T47D (cell line): ENCODE measurements at places on chromosomes 3 and 15.

DNA sequence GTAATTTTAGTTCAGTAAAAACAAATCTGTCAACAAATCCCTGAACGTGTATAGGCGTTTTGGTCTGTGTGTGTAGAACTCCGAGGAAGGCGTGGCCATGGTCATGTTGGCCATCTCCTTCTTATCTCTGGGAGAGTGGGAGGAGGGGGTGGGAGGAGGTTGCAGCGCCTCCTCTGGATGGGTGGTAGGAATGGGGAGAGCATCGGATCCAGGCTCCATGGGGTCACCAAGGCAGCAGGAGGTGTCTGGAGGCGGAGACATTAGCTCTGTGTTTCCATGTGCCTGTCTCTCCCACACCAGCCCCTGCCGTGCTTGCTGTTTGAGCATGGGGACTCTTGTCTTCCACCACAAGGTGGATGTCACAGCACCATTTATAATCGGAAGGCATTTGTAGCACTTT lies 34.5 kb upstream of the TRPM1 start:
- DNase-seq, result no peak

GRCh38 chr3:124273651-124274050 lies 281.7 kb upstream of the ROPN1 start:
- no peak for DNase-seq

- DNase-seq, result no peak
These were observed 22.6 kb upstream of the RAD18 start for GRCh38 chr3:8985876-8986275.

DNA sequence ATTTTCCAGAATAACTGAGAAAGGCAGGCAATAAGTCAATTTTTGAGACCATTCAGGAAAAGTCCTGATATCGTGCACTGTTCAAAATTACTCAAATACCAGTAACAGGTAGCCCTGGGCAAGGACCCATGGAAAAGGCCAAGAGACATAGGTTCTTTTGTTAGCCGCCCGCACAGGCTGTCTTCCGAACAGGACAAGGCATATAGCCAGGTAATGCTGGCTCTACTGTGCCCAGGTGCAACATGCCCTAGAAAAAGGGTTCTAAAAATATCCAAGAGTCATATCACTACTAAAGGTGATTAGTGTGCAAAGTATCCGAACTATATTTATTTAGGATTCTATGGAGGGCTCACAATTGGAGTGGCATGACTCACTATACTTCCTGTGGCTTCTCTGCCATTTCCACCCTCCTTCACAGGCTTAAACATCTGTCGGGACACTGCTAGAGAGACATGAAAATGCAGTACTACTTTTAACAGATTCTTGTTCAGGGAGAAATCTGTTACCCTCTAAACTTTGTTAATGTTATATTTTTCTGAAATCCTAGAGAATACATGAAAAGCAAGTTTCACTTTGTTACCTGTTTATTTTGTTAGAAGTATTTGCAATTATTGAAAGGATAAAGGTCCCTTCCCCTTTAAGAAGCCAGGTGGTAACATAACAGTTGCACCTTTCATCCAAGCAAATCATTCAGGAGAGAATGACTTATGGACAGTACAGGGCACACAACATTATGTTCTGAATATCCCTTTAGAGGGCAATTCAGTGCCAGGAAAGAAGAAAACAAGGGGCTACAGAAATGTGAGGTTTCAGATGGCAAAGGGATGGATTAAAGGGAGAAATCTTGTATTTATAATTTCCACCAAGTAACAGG lies 293.3 kb upstream of the THBS1 start:
- no peak for DNase-seq

DNA sequence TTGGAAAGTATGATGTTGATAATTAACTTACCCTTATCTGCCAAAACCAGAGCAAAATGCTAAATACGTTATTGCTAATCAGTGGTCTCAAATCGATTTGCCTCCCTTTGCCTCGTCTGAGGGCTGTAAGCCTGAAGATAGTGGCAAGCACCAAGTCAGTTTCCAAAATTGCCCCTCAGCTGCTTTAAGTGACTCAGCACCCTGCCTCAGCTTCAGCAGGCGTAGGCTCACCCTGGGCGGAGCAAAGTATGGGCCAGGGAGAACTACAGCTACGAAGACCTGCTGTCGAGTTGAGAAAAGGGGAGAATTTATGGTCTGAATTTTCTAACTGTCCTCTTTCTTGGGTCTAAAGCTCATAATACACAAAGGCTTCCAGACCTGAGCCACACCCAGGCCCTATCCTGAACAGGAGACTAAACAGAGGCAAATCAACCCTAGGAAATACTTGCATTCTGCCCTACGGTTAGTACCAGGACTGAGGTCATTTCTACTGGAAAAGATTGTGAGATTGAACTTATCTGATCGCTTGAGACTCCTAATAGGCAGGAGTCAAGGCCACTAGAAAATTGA lies 59.7 kb downstream of the DCUN1D1 start:
- no peak for DNase-seq

- no peak for DNase-seq
These were observed 8.9 kb downstream of the ABI3BP start for GRCh38 chr3:100984308-100984707.

DNA sequence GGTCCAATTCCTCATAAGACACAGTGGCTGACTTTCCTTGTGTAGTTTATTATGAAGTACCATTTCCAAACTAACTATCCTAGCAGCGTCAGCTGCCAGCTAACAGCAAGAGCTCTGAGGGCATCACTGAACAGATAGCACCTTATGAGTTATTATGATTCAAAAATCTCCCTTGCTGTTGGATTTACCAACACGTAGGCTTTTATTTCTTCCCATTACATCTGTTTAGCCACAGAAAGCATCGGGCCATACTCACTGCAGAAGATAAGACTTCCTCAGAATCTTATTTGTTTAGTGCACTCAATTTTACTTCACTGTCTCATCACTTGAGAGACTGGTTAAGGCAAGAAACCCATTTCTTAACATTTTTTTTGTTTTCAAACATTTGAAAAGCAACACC lies 16.2 kb downstream of the CLDN1 start:
- no peak for DNase-seq

- DNase-seq, result no peak
These were observed 337.2 kb upstream of the ZNF385D start for GRCh38 chr3:22088204-22088603.

GRCh38 chr15:41847981-41848380 lies 9.3 kb downstream of the PLA2G4B start:
- no peak for DNase-seq

DNA sequence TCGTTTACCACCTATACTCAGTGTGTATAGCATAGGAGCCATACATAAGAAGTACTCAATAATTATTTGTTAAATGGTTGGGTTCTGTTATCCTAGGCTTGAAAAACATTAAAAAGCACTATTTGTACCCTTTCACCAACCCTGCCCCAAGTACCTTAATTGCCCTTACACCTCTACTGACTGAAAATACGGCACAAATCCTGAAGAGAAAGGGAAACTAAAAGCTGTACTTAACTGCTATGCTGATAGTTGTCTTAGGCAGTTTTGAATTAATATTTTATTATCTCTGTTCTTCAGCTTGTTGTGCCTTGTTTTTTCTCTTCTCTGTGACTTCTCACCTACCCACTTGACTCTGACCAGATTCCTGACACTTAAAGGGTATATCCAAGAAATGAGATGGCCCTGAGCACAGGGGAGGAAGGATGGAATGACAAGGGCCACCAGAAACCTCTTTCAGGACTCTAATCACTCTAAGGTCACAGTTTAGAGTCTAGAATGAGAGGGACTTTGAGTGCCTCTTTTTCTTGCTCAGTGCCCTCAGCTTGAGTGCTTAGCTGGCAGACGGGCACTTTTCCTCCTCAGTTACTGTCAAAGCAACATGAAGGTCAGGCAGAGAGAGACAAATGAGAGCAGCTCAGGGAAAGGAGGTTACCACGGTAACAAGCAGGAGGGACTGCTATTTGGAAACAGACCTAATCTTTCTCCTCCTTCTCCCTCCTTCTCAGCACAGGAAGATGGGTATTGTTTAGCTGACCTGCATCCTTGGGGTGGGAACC lies 136.5 kb downstream of the ZNF609 start:
- DNase-seq, result no peak

GRCh38 chr15:70588613-70589012 lies 174.7 kb downstream of the UACA start:
- no peak for DNase-seq

- no peak for DNase-seq
These were observed 8.0 kb downstream of the AQP9 start for GRCh38 chr15:58146211-58146610.

DNA sequence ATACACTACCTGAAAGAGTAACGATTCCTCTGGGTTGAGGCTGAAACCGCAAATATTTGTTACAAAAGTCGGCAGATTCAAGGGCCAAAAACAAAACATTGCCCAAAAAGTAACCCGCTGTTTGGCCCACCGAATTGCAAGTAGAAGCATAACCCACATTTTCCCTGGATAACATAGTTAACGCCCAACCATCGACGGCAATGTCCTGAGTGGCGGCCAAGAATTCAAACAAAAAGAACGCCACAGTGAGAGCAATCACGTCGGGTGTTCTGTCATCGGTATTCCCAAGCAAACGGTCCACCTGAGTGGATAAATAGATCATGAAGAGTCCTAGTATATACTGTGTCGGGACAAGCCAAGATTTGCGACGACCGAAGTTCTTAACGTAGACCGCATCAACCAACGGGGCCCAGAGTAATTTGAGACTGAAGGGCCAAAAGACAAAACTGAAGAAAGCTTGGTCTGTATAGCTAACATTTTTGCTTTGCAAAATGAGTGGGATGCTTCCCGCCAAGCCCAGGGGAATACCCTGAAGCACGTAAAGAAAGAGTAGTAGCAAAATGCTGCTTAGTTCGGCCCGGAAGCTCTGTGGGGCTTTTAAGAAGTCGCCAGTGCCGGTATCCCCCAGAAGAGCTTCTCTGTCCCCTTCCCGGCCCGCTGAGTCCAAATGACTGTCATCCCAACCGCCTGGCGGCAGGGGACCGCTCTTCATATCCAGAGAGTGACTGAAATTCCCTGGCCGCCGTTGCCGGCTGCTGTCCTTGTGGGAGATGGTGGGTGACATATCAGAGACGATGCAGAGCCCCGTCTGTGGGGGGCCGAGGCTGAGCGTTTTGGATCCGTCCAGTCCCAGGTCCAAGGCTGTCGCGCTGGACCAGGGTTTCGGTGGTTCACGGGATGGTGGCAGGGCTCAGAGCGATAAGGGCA lies 750 bp downstream of the SLC33A1 start:
- peak; percentile 33 for DNase-seq

DNA sequence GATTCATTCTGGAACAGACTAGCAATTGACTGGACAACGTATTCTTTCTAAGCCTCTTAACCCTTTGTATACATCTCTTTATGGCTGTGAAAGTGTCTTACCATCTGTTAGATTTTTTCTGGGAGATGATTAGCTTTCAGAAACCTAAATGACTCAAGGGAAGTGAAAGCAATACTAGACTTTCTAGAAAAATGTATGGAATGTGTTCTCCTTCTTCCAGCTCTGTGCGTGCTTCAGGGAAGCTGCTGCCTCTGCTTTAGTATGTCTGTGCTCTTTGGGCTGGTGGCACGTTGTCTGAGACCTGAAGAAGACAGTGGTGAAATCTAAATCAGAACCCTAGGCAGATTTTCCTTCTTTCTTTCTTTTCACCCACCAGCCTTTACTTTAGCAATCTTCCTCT lies 89.5 kb downstream of the ITPR1 start:
- DNase-seq, result no peak

GRCh38 chr3:51371943-51372557 lies 13.0 kb upstream of the MANF start:
- DNase-seq, result peak; percentile 23

DNA sequence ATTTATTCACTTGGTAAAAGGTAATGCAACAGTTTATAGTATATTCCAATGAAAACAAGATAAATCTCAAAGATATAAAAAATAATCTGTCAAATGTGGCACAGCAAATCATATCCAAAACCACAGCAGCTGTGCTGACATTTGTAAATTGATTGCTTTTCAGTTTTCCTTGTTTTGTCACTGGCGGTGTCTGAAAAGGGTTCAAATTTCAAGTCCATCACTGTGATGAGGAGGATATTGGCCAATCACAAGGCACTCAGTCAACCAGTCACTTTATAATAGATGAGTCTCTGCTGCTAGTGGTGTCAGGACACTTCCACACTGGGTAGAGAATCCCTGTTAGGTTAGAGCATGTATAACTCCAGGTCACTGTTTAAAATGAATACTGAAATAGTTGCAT lies 154.8 kb downstream of the SLC9A9 start:
- peak; percentile 29 for DNase-seq

DNA sequence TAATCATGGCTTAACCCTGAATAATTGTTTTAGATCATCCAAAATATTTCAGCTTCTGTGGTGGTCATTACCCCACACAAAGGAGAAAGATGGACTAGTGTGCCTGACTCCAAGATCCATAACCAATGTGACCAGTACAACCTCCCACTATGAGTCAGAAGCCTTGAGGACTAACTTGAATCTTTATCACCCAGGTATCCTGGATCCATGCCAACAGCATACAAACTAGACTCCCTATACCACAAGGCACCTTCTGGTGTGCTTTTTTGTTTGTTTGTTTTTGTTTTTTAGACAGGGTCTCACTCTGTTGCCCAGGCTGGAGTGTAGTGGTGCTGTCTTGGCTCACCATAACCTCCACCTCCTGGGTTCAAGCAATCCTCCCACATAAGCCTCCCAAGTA lies 317.7 kb downstream of the VPS13C start:
- DNase-seq, result no peak

DNA sequence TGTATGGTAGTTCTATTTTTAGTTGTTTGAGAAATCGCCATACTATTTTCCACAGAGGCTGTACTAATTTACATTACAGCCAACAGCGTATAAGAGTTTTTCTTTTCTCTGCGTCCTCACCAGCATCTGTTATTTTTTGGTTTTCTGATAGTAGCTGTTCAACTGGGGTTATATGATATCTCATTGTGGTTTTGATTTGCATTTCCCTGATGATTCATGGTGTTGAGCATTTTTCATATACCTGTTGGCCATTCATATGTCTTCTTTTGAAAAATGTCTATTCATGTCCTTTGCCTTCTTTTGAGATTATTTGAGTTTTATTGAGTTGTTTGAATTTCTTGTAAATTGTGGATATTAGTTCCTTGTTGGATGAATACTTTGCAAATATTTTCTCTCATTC lies 114.6 kb downstream of the LRRK1 start:
- no peak for DNase-seq

DNA sequence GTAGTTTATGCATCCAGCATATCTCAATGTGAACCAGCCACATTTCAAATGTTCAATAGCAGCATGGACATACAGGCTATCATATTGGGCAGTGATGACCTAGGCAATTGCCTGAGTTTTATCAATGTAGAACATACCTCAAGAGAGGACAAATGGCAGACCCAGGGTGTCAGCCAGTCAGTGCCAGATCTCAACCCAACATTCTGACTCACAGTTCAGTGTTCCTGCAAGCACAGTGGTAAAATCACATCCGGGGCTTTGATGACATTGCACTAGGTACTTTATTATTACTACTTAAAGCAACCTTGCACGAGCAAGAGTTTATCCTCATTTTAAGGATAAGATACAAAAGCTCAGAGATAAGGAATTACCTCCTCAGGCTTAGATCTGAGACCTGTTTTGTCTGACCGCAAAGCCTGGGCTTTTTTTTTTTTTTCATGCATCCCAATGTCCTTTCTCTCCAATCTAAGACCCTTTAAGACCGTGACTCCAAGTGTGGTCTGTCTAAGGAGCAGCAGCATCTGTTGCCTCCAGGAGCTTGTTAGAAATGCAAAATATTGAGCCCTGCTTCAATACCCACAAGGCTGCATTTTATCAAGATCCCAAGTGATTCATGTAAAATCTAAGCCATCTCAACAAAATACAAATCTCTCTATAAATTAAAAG lies 60.1 kb downstream of the SLC12A1 start:
- no peak for DNase-seq

- DNase-seq, result no peak
These were observed 387.8 kb downstream of the TUSC7 start for GRCh38 chr3:117097351-117097750.
